ENCODE measurements at places on chromosomes 11 and 22.

- no peak for DNase-seq
Measured at GRCh38 chr22:46801331-46801811, 38.9 kb downstream of the TBC1D22A start.

- peak; percentile 42 for DNase-seq
Measured at GRCh38 chr11:16780146-16780545, 41.7 kb downstream of the C11orf58 start.

DNA sequence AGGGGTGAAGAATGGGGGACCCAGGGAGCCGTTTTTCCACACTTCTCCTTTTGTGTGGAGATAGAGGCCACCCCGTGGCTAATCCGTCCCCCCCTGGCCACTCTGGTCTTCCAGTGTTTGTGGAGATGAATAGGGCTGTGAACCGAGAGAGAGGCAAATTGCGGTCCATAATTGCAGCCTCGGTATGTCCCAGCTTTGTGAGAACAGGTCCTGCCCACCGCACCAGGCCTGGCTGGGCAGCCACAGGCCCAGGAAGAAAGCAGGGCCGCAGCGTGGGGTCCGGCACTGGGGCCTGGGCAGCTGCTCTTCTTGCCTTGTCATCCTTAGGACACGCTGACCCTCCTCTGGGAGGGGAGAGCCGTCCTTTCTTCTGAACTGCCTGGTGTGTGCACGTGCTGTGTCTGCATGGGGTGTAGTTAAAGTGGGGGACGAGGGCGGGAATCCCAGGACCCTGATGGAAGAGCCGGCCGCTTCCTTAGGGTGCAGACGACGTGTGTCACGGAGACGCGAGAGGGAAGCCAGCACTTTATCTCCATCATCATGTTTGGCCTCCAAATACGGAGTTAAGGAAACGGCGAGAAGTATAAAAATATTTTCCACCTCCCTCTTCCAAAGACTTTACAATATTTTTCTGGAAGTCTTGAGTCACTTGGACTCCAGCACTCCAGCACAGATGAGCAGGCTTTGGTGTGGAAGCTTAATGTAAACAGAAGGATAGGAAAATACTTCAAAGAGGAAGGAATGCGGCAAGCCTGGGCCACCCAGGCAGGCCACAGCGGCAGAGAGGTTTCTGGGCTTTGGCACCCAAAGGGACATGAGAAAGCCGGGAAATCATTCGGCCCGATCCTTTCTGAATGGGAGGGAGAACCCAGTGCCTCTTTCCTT lies 1248.4 kb downstream of the BRD1 start:
- DNase-seq, result no peak

- peak; percentile 9 for DNase-seq
Measured at GRCh38 chr11:1744137-1744886, 6.1 kb downstream of the IFITM10 start.

- DNase-seq, result peak; percentile 86
Measured at GRCh38 chr11:3837793-3838192, 3.0 kb downstream of the RHOG start.

GRCh38 chr22:46545086-46545792 lies 7.8 kb upstream of the CELSR1 start:
- peak; percentile 90 for DNase-seq

GRCh38 chr11:34490304-34490703 lies 23.3 kb downstream of the ELF5 start:
- no peak for DNase-seq

DNA sequence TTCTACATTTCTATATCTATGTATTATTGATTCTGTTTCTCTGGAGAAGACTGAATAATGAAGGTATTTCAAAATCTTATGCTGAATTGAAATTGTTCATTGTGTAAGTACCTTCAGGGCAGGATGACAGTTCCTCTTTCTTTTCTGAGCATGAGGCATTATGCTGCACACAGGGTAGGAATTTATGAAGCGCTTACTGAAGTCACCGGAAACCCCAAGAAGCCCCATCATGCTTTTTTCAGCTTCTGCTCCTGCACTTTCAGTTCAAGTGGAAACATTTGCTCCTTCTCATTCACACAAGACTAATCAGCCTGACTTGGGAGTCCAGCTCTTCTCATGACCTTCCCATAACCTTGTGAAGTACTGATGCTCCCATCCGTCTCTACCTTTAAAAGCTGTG lies 314.7 kb upstream of the SORL1-AS1 start:
- peak; percentile 77 for DNase-seq

DNA sequence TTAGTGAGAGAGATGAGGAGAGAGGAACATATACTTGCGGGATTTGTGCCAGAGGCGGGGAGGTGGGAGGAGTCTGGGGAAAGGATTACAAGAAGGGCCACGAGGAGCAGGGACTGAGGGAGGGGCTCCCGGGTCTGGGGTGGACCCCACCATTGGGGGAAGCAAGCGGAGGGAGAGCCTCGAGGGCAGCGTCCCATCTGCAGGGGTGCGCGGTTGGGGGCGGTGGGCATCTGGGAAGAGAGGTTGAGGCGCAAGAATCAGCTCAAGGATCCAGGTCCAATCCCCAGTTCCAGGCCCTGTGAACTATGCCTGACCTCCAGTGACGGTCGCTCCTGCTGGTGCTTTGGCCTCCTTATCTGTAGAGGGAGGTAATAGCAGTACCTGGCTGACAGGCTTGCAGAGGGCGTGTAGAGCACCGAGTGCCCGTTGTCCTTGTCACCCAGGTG lies 38.0 kb downstream of the ADAMTS15 start:
- no peak for DNase-seq

- DNase-seq, result peak; percentile 72
Measured at GRCh38 chr11:122847466-122847865, 9.2 kb downstream of the CRTAM start.

DNA sequence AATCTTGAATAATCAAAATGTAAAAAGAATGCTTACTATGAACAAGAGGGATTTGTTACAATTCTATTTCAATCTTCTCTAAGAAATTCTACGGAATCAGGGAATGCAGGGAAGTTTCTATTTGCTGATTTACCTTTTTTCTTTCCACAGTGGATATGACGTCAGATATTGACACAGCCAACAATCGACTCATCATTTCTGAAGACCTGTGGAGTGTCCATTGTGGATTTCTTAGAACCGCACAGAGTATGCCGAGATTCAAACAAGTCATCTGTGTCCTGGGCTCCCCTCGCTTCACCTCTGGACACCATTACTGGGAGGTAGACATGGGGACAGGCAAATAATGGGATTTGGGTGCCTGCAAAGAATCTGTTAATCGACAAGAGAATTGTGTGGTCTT lies 4.1 kb upstream of the RFPL1 start:
- DNase-seq, result no peak

All from suppressor macrophage (primary cell).